ENCODE measurements at places on chromosomes 1 and 21. TPM values are rescaled to one million over a fixed set of nuclear protein-coding genes. Genes with fewer than 3 reads are reported as not detected.

- no peaks in the 10 kb centered on the region for H3K4me1 ChIP-seq
- no peaks in the 10 kb centered on the region for H3K27me3 ChIP-seq
- no peak for DNase-seq
- no peak overlapping the region for H3K27ac ChIP-seq
- H3K4me3 ChIP-seq = no peak overlapping the region
These were observed 33.3 kb downstream of the TMPRSS15 start for GRCh38 chr21:18370301-18370700.

- no peak overlapping the region for H3K4me3 ChIP-seq
- no peak overlapping the region for H3K27ac ChIP-seq
- H3K36me3 ChIP-seq = no peaks in the 10 kb centered on the region
- peaks cover 9% of the 10 kb centered on the region for H3K27me3 ChIP-seq
- no peaks in the 10 kb centered on the region for H3K4me1 ChIP-seq
These were observed 8.0 kb downstream of the RGS4 start for GRCh38 chr1:163076981-163077761.

DNA sequence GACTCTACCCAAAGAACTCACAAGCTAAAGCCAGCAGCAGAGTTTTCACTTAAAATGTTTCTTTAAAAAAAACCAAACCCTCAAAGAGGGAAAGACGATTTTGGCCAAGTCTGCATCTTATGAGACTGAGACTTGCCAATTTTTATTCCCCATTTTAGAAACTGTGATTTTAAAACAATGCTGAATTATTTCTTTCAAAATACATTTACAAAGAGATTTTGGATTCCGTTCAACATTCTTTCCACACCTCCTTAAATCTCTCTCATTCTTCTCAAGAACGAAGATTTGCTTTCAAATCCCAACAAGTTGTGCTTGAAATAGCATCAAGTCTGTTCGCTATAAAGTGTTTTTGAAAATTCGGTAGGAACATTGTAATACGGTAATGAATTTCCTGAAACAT is 133.9 kb upstream of the VANGL1 start:
- peaks cover 14% of the 10 kb centered on the region for H3K27me3 ChIP-seq
- H3K4me3 ChIP-seq = no peak overlapping the region
- H3K27ac ChIP-seq = no peak overlapping the region

DNA sequence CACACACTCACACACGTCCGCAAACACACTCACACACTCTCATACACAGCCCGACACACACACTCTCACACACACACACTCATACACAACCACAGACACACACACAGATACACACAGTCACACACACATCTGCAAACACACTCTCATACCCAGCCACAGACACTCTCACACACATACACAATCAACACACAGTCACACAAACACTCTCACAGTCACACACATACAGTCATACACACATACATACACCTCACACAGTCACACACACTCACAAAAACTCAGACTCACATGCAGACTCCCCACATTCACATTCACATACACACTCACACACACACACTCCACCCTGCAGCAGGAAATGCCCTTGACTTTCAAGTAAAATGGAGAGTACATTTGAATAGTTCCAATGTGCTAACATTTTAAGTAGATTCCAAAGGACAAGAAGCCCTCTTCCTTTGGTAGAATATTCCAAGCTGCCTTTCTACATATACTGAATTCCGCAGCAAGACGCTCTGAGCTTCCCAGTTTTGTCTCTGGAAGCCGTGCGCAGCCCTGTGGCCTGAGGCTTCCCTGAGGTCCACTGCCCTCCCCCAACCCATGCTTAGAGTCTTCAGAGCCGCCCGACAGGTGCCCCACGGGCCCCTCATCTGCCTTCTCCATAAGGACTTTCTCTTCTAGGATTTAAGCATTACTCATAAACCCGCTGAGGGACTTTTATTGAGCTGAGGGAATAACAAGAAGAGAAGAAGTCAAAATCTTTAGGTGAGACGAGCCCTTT is 9.7 kb downstream of the BATF3 start:
- H3K27ac ChIP-seq = no peak overlapping the region
- no peak overlapping the region for H3K4me3 ChIP-seq
- no peaks in the 10 kb centered on the region for H3K27me3 ChIP-seq
- no peaks in the 10 kb centered on the region for H3K36me3 ChIP-seq
- H3K4me1 ChIP-seq = peaks cover 19% of the 10 kb centered on the region

- no peaks in the 10 kb centered on the region for H3K4me1 ChIP-seq
- H3K4me3 ChIP-seq = no peak overlapping the region
- no peaks in the 10 kb centered on the region for H3K36me3 ChIP-seq
- no peak for DNase-seq
These were observed 488.2 kb downstream of the OMA1 start for GRCh38 chr1:58058323-58058722.

GRCh38 chr1:198607714-198608113 is 31.1 kb upstream of the PTPRC start:
- DNase-seq = no peak
- no peak overlapping the region for H3K4me3 ChIP-seq

DNA sequence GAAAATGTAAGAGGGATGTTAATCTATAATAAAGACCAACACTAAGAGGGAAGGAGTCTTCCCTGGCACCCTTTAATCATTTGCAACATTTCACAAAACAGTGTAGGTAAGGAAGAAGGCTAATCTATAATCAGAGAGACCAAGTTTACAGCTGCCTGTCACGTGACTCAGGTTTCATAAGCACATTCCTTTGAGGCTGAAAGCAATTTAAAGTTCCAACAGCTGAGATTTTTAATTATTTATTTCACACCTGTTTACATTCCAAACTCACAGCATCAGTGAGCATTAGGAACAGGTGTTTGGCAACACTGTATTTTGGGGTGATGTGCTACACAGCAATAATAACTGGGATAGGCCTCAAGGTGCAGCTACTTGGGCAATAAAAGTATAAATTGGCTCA is 75.7 kb upstream of the PGBD5 start:
- H3K4me3 ChIP-seq = no peak overlapping the region
- DNase-seq = no peak
- no peak overlapping the region for H3K27ac ChIP-seq
- H3K4me1 ChIP-seq = no peaks in the 10 kb centered on the region

DNA sequence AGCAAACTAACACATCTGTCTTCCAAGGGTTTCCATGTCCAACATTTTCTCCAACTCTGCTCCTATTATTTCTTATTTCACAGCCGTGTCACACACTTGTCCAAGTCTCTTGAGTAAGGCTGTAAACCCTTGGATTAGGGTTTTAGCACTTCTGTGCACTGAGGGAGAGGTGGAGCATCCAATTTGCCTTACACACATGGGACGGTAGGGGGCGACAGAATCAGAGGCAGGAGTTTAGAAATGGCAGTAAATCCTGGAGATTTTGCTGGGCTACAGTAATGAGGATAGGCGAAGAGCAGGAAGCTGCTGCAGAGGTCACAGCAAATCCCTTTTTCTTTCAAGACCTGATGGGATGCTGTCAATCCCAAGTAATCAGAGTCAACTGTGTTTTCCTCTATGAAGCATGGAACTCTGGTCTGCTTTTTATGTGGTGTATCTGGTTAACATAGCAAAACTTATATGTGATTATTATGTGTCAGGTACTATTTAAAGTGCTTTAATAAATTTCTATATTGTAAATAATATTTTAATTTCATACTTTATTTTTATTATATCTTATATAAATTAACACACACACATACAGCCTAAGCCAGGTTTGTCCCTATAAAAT is 15.4 kb upstream of the LCE5A start:
- H3K27ac ChIP-seq = no peak overlapping the region
- peaks cover 10% of the 10 kb centered on the region for H3K27me3 ChIP-seq
- H3K4me3 ChIP-seq = no peak overlapping the region
- peak; percentile 50 for DNase-seq

GRCh38 chr1:68955424-68955823 is 458.5 kb upstream of the DEPDC1 start:
- no peaks in the 10 kb centered on the region for H3K36me3 ChIP-seq
- no peak for DNase-seq

- no peaks in the 10 kb centered on the region for H3K36me3 ChIP-seq
- H3K4me1 ChIP-seq = no peaks in the 10 kb centered on the region
- H3K27ac ChIP-seq = no peak overlapping the region
- DNase-seq = no peak
These were observed 10.1 kb downstream of the SYT14 start for GRCh38 chr1:209948155-209948554.

- no peak overlapping the region for H3K27ac ChIP-seq
- H3K4me1 ChIP-seq = no peaks in the 10 kb centered on the region
- no peaks in the 10 kb centered on the region for H3K27me3 ChIP-seq
- H3K36me3 ChIP-seq = no peaks in the 10 kb centered on the region
- DNase-seq = no peak
These were observed 31.5 kb downstream of the PAPPA2 start for GRCh38 chr1:176494436-176494835.

GRCh38 chr1:218456444-218456843 is 111.3 kb downstream of the TGFB2 start:
- DNase-seq = no peak
- H3K27ac ChIP-seq = no peak overlapping the region
- no peaks in the 10 kb centered on the region for H3K4me1 ChIP-seq
- H3K27me3 ChIP-seq = no peaks in the 10 kb centered on the region

DNA sequence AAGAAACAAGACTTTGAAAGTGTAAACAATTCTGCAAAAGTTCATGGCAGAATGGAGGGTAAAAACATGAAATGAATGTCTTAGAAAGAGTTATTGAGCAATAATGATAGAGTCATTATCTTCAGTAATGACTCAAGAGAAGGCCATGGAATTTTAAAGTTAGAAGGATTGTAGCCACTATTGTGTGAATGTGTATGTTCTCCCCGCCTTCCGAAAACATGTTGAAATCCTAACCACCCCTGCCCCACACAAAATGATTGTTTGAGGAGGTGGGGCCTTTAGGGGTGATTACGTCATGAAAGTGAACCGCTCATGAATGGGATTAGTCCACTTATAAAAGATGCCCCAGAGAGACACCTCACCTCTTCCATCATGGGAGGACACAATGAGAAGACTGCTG is 93.8 kb upstream of the CCDC190 start:
- H3K4me3 ChIP-seq = no peak overlapping the region
- H3K4me1 ChIP-seq = no peaks in the 10 kb centered on the region
- peaks cover 3% of the 10 kb centered on the region for H3K27me3 ChIP-seq
- no peak for DNase-seq
- no peaks in the 10 kb centered on the region for H3K36me3 ChIP-seq
- no peak overlapping the region for H3K27ac ChIP-seq

GRCh38 chr1:43976045-43976444 is 1.3 kb downstream of the ATP6V0B start:
- peaks cover 55% of the 10 kb centered on the region for H3K4me1 ChIP-seq
- peaks cover 43% of the 10 kb centered on the region for H3K36me3 ChIP-seq
- H3K4me3 ChIP-seq = peak overlapping the region; percentile 84
- H3K27ac ChIP-seq = peak overlapping the region; percentile 89

- H3K4me3 ChIP-seq = no peak overlapping the region
- no peak for DNase-seq
- H3K27ac ChIP-seq = no peak overlapping the region
These were observed 836 bp downstream of the OLFML3 start for GRCh38 chr1:113980110-113980509.

- H3K36me3 ChIP-seq = no peaks in the 10 kb centered on the region
- H3K27me3 ChIP-seq = no peaks in the 10 kb centered on the region
- no peaks in the 10 kb centered on the region for H3K4me1 ChIP-seq
- no peak overlapping the region for H3K4me3 ChIP-seq
These were observed 92.1 kb downstream of the OMA1 start for GRCh38 chr1:58454385-58454784.

GRCh38 chr1:154599658-154600057 is 8.3 kb downstream of the ADAR start:
- no peaks in the 10 kb centered on the region for H3K27me3 ChIP-seq
- H3K36me3 ChIP-seq = peaks cover 73% of the 10 kb centered on the region

DNA sequence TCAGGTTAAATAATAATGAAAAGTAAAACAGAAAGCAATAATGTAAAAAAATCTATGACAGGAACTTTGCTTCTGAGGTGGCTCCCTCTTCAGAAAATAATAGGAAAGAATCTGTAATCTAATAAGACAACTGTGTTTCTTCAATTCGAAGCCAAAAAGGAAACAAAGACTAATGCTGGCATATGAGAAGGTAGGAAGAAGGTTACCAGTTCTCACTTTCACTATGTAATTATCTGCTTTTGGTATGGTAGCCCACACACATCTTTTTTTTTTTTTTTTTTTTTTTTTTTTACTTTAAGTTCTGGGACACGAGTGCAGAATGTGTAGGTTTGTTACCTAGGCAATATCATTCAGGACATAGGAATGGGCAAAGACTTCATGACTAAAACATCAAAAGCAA is 47.1 kb downstream of the COP1 start:
- H3K27me3 ChIP-seq = no peaks in the 10 kb centered on the region
- H3K4me3 ChIP-seq = no peak overlapping the region
- peaks cover 84% of the 10 kb centered on the region for H3K36me3 ChIP-seq

DNA sequence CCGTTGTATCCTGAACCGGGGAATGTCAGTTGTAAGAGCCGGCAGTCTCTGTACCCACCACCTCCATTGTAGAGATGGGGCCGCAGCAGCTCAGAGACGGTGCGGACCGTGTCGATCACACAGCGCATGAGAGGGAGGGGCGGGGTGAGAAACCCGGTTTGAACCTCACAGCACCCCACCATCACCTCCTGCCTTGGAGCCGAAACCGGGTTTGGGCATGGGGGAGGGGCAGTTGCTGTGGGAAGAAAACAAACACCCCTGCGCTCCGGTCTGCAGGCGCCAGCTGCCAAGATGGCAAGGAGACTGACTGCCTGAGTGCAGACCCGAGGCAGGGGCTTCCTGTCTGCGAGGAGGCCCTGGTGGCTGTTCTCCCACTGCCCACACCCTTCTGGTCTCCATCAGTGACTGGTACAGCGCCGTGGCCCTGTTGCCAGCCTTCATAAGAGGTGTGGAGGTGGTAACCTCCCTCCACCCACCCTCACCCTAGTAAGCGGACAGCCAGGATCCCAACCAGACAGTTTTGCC is 69.2 kb upstream of the SSBP3 start:
- peak overlapping the region; percentile 44 for H3K4me3 ChIP-seq
- DNase-seq = peak; percentile 63

Gene ECM1
- 0.87 TPM for total RNA-seq

Gene TTLL10
- 0.15 TPM for total RNA-seq

Gene TMCC2
- 0.52 TPM for total RNA-seq

Gene AIM2
- 5.7 TPM for total RNA-seq

Gene KRTAP21-2
- total RNA-seq = not detected

Gene ARHGAP29
- not detected for total RNA-seq

Gene UBL4B
- not detected for total RNA-seq

Gene S100A3
- total RNA-seq = not detected

Data from activated CD4-positive, alpha-beta T cell treated with anti-CD3 and anti-CD28 coated beads, Interleukin-2, amount 10 ng/mL, durations not matched to agents 7 days and 5 days (primary cell).